ENCODE measurements at places on chromosomes 7 and 10.

DNA sequence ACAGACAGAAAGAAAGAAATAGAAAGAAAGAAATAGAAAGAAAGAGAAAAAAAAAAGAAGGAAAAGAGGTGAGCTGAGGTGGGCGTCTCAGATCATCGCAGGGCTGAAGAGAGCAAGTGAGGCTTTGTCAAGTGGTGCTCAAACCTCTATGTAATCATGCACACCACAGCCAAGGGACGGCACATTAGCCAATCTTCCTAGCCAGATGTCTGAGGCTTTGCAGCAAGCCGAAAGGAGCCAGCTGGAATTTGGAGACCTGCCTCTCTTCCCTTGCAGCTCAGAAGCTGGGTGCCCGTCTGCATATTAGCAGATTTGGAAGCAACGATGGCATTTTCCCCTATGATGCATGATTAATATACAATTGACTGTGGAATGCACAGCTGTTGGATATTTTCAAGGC, 52.5 kb downstream of the ADRA2A start:
- no peaks in the 10 kb centered on the region for H3K4me1 ChIP-seq
- H3K27ac ChIP-seq = no peak overlapping the region
- H3K27me3 ChIP-seq = peaks cover 14% of the 10 kb centered on the region
- H3K4me3 ChIP-seq = no peak overlapping the region
- H3K36me3 ChIP-seq = no peaks in the 10 kb centered on the region

DNA sequence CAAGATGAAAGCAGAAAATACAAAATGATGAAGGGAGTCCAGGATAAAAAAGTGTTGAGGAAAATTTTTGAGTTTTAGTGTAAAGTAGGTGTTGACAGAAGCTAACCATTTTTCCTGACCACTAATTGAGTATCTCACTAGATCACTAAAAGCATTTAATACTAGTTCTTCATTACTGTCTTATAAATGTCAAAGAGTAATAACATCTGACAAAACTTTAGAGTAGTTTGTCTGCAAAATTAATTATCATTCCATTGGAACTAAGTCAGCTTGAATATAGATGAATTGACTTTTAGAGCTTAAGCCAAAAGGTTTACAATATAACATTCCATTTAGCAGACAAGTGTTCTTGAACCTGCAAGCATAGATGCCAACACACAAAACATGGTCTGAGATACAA, 232.9 kb downstream of the FOXP2 start:
- peaks cover 9% of the 10 kb centered on the region for H3K27me3 ChIP-seq
- no peak overlapping the region for H3K4me3 ChIP-seq
- no peak overlapping the region for H3K27ac ChIP-seq
- no peaks in the 10 kb centered on the region for H3K36me3 ChIP-seq
- no peaks in the 10 kb centered on the region for H3K4me1 ChIP-seq

DNA sequence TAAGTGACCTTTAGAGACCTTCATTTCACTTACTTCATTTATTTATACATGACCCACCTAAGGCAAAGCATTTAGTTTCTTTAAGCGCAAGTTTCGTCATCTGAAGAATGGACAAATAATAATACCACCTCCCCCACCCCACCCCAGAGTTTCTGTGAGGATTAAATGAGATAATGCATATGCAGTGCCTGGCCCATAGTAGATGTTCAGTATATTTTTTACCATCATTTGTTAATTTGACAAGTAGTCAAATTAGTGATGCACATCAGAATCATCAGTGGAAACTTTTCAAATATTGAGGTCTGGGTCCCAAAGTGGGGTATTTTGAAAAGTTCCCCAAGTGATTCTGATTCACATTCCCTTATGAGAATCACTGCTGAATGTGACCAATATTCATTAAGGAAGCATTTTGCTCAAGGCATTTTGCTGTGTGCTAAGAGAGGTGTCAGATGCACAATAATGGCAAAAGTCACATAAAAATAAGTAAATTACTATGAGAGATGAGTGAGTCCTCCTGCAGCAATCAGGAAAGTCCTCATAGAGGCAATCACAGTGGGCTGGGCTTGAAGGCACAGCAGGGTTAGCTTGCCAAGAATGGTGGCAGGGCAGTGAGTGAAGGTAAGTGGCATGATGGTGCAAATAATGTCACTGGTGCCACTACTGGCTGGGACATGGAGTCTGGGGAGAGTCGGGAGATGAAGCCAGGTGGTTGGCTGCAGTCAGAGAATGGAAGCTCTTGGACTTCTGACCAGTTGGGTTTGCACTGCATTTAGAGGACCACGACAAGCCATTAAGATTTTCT, 244.1 kb downstream of the PTEN start:
- no peak for DNase-seq
- no peaks in the 10 kb centered on the region for H3K27me3 ChIP-seq
- peak overlapping the region; percentile 15 for H3K27ac ChIP-seq

DNA sequence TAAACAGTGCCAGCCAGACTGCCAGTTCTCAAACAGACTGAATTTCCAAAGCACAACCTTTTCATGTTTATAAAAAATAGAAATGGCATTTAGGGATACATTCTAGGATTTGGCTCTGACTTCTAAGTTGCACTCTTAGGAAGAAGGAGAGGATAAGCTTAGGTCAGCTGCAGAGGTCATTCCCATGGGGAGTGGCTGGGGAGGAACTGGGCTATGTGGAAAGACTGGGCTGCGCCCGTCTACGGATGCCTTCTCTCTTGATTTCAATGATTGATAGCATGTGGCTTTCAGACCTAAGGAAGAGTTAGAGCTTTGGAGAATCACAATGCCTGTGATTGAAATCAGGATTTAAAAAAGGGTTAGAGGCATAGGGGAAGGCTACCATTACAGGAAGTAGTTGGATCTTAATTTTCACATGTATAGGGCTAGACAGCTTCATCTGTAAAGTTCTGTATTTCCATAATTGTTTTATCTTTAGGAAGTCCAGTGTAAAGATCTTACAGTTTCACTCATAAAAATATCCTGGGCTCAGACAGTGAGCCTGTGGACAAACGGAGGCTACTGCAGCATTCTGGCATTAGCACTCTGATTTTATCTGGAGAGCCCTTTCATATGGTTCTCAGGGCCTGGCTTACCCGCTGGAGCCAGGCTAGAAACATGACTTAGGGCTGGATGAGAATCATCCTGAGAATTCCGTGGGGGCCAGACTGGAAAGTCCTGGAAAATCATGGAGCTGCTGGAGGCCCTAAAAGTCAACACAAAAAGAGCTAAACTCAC, 29.5 kb downstream of the NUDT5 start:
- no peak overlapping the region for H3K4me3 ChIP-seq
- DNase-seq = no peak
- H3K27ac ChIP-seq = no peak overlapping the region
- H3K36me3 ChIP-seq = no peaks in the 10 kb centered on the region

GRCh38 chr7:75892634-75893272, 13.9 kb downstream of the RHBDD2 start:
- DNase-seq = no peak
- H3K27me3 ChIP-seq = no peaks in the 10 kb centered on the region
- H3K4me3 ChIP-seq = no peak overlapping the region
- no peak overlapping the region for H3K27ac ChIP-seq
- H3K4me1 ChIP-seq = peaks cover 8% of the 10 kb centered on the region

DNA sequence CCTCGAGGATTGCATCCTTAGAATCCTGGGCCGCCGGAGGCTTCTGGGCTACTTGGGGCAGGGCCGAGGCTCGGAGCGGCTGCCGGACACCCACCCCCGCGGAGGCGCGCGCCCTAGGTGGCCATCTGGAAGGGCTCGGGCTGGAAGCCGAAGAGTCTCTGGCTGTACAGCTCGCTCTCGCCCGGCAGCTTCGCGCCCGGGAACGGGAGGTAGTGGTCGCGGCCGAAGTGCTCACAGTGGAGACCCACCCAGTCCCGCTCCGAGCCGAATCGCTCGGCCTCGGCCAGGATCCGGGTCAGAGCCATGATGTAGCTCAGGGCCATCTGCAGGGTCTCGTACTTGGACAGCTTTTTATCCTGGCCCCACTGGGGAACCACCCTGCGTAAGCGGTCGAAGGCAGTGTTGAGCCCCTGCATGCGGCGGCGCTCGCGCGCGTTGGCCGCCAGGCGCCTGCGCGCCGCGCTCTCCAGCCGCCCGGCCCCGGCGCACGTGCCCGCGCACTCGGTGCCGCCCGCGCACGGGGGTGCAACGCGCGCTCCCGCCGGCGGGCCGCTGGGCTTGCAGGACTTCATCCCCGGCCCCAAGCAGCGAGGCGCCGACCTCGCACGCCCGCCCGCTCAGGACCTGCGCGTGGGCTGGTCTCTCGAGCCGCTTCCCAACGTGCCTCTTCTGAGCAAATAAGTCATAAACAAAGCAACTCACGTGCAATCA, 652 bp downstream of the ATOH7 start:
- no peaks in the 10 kb centered on the region for H3K36me3 ChIP-seq
- H3K27me3 ChIP-seq = peaks cover 40% of the 10 kb centered on the region
- peaks cover 9% of the 10 kb centered on the region for H3K4me1 ChIP-seq
- DNase-seq = peak; percentile 2
- H3K4me3 ChIP-seq = peak overlapping the region; percentile 75

GRCh38 chr10:47078393-47079203, 167.4 kb downstream of the PTPN20 start:
- no peaks in the 10 kb centered on the region for H3K27me3 ChIP-seq
- peaks cover 16% of the 10 kb centered on the region for H3K4me1 ChIP-seq
- H3K4me3 ChIP-seq = no peak overlapping the region
- no peak for DNase-seq

DNA sequence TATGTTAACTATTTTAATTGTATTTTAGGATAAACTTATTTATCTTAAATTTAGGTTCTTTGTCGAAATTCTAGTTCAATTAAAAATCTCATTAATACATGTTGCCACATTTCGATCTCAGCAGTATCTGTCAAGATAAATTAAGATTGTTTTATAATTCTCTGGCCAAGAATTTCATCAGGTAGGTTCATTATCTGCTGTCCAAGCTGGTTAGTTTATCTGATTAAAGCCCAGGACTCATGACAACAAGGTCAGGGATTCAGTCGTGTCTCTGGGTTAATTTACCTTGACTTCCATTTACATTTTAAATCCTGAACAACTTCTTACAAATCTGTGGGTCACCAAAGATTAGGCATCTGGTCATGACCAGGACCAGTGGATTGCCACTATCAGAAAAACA, 7.6 kb downstream of the STEAP4 start:
- DNase-seq = no peak
- H3K4me1 ChIP-seq = no peaks in the 10 kb centered on the region
- H3K36me3 ChIP-seq = no peaks in the 10 kb centered on the region
- H3K27me3 ChIP-seq = peaks cover 16% of the 10 kb centered on the region

DNA sequence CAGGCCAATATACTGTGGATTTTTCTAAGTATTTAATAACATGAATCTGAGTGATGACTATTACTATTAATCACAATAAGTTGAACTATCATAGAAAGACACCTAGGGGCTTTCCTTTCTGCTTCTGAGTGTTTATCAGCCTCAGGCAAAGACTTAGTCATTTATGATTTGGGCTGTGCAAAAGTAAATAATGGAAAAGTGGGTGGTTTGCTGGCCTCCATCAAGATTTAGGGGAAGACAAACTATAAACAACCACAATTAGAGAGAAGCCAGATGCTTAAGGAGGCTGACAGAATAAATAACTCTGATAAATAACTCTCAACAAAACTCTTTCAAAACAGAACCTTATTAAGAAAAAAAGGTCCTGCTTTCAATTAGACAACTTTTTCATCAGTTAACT, 64.7 kb downstream of the MACC1 start:
- H3K4me3 ChIP-seq = no peak overlapping the region
- no peak overlapping the region for H3K27ac ChIP-seq
- no peaks in the 10 kb centered on the region for H3K4me1 ChIP-seq

Data from naive thymus-derived CD8-positive, alpha-beta T cell (primary cell).